ENCODE measurements at places on chromosomes 3 and 15.

DNA sequence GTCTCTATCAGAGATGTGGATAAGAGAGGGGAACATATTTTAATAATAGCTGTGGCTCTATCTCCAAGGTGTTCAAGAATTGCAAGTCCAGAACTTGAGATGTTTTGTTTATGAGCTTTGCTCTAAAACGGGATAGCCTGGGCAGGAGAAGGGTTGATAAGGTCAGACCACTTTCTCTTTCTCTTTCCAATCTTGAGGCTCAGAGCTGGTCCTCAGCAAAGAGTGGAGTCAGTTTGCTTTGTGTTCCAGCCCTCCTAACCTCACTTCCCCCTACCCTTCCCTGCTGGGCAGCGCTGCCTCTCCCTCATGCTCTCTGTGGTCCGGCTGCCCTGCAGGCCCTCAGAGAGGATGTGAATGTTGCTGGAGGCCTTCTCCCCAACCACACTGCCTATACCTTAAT lies 13.8 kb downstream of the KLHL6 start:
- no peaks in the 10 kb centered on the region for H3K27me3 ChIP-seq
- no peak overlapping the region for H3K4me3 ChIP-seq
- H3K4me1 ChIP-seq = peaks cover 7% of the 10 kb centered on the region
- DNase-seq = no peak

GRCh38 chr3:151135541-151136337 lies 50.3 kb downstream of the MED12L start:
- no peak overlapping the region for H3K4me3 ChIP-seq
- peaks cover 2% of the 10 kb centered on the region for H3K36me3 ChIP-seq
- no peak overlapping the region for H3K27ac ChIP-seq
- H3K27me3 ChIP-seq = no peaks in the 10 kb centered on the region
- DNase-seq = no peak

- DNase-seq = no peak
- no peak overlapping the region for H3K4me3 ChIP-seq
- H3K4me1 ChIP-seq = no peaks in the 10 kb centered on the region
- no peaks in the 10 kb centered on the region for H3K27me3 ChIP-seq
- no peak overlapping the region for H3K27ac ChIP-seq
- no peaks in the 10 kb centered on the region for H3K36me3 ChIP-seq
These were observed 19.0 kb downstream of the ARL14 start for GRCh38 chr3:160695915-160696327.

DNA sequence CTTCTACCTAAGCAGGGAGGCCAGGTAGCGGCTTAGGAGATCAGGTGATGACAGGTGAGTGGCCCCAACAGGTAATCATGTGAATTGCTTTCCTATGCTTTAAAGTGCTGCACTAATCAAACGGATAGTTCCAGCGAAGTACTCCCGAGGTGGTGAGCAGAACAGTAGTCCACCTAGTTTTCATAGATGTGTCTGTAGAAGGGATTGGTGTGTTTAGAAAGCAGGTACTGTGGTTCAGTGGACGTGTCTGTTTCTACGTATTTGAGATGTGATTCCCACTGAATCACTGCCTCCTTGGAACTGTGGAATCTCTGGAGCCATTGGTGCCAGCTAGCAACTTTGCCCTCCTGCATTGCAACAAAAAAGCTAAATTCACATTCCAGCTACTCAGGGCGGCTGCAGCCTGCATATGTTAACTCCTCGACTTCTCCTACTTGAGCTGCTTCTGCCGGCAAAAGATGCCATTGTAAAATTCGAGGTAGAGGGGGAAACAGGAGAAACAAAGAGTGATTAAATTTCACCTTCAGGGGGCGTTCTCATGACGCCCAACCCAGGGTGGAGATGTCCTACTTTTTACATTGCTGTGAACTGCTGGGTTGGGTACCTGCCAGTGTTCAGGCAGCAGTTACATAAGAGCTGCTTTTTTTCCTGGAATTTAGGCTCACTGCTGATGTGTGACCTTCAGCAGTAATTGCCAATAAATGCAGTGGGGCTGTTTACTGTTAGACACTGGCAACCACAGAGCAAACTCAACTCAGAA lies 227.3 kb downstream of the ITPR1 start:
- no peak overlapping the region for H3K4me3 ChIP-seq
- DNase-seq = no peak
- H3K27me3 ChIP-seq = no peaks in the 10 kb centered on the region
- no peaks in the 10 kb centered on the region for H3K4me1 ChIP-seq

All from neuronal stem cell (in vitro differentiated cells).